Activated CD8-positive, alpha-beta memory T cell treated with anti-CD3 and anti-CD28 coated beads for 48 hours (primary cell): ENCODE measurements at places on chromosomes 7 and 10.

GRCh38 chr10:46074196-46074946, 28.3 kb upstream of the MSMB start:
- no peak for DNase-seq

DNA sequence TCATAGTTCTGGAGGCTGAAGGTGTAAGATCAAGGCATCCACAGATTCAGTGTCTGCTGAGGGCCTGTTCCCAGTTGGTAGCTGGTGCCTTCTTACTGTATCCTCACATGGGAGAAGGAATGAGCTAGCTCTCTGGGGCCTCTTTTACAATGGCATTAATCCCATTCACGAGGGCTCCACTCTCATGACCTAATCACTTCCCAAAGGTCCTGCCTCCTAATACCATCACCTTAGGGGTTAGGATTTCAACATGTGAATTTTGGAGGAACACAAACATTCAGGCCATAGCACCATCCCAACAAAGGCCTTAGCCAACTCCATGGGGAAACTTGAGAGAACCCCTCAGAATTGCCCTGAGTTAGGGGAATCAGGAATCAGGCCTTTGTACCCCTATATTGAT, 66.1 kb upstream of the CREB5 start:
- DNase-seq, result no peak

DNA sequence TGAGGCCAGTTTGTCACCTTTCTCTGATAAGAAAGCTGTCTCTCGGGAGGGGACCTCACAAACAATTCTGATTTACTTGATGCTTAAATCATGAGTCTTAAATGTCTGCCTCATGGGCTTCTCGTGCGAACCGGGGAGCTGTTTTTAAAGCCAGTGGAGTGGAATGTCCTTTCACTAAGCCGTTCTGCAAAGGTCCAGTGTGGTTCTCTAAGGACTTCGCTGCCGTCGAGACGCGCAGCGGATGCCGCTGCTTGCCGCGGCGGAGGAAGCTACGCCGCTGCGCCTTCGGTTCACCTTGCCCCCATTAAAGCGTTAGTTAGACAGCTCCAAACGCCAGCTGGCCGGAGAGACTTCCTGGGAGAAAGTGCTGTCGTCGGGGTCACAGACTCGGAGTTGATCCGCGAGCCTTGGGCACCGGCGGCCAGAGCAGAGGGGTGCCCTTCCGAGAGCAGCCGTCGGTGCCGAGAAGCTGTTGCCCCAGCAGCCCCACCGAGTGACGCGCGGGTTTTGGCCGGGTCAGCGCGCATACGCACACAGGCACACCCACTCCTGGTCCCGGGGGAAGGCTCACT, 1.3 kb upstream of the HMX3 start:
- DNase-seq, result no peak

GRCh38 chr10:6154566-6154965, 48.2 kb upstream of the PFKFB3 start:
- no peak for DNase-seq

DNA sequence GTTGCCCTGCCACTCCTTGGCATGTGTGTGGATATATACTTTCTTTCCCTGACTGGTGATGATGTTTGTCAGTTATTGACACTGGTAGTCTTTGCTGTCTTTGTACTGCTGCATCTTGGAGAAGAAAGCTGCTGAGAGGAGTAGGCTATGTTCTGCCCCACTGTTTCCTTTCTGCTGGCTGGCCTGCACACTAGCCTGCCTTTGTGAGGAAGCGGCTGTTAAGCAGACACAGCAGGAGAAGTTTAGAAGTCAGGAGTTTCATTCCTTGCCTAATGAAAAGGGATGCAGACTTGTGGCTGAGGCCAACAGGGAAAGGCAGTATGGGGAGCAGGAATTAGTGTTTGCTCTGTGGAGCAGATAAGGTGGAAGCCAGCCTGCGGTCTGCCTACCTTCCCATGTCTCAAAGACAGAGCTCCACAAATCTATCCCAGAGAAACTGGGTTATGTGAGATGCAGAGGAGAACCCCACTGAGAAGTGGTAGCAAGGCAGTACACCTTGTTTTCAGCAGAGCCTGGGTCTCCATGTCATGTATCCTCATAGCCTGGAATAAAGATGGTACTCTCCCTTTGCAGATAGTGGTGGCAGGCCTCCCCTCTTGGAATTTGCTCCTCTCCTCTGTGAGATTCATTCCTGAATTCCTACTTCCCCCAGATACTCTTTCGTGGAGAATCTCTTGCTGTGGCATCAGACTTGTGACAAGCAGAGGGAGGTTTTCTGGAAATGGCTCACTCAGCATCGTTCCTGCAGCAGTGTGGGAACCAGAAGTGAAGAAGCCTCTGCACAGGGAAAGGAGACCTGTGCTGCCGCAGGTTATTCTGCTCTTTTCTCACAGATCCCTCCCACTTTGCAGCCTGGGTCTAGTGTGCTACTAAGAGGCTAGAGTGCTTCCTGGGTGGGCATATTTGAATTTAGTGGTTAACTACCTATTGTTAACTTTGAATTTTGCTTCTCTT, 130.2 kb downstream of the LRRC4 start:
- DNase-seq, result no peak

- DNase-seq, result no peak
Observed at GRCh38 chr10:6065406-6065805, 3.2 kb upstream of the IL2RA start.
